ENCODE measurements at places on chromosomes 2 and 18.

- DNase-seq: no peak
These were observed 6.1 kb upstream of the NR4A2 start for GRCh38 chr2:156338578-156338977.

- no peak for DNase-seq
These were observed 292.6 kb downstream of the PRKCE start for GRCh38 chr2:45944074-45944473.

GRCh38 chr2:219567791-219568361 is 3.5 kb downstream of the OBSL1 start:
- no peak for DNase-seq

DNA sequence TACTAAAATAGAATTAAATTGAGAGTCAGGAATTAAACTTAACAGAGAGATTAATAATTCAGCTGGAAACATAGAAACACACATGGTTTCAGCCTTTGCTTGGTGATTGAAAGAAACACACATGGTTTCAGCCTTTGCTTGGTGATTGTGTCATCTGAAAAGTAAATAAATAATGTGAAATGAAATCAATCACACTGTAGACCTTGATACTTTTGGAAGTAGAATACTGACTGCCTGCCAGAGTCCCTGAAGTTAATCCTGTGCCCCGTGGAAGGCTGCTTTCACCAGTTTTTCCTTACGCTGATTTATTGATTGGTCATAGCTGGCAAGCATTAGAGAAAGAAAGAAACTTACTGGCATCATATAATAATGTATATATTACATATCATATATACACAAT is 1252.7 kb upstream of the FAM98A start:
- DNase-seq: no peak

DNA sequence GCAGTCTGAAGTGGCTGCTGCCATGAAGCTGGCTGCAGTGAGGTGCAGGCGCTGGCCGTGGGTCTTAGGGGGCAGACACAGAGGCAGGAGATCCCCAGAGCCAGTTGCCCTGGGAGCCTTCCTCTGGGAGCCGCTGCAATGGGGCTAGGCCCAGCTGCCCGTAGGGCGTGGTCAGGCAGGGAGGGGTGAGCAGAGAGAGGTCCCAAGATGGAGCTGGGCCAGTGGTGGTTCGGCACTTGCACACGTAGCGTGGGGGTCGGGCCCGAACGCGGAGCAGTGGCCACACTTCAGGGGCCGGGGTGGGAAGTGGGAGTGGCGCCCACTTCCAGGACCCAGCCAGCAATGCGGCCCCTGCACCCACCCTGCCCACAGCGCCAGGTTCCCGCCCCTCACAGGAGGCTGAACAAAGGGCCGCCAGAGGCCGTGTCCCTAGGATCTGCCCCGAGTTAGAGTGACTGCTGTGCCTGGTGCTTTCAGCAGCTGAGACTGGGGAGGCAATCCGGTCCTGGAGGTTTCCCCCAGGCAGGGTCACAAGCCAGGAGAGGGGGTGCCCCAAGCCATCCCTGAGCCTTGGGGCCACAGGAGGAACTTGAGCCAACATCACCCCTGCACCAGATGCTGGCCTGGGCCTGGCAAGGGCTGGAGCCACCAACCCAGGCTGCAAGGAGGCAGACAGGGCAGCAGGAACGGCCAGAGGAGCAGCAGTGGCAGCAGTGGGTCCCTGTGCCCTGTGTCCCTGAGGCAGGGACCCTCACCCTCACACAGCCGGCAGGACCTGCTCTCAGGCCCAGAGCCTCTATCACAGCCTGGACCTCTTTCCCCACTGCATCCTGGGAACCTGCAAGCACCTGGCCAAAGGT is 21.3 kb upstream of the SP140L start:
- DNase-seq: no peak

- DNase-seq: no peak
These were observed 22.7 kb upstream of the ACTG2 start for GRCh38 chr2:73870084-73870483.

DNA sequence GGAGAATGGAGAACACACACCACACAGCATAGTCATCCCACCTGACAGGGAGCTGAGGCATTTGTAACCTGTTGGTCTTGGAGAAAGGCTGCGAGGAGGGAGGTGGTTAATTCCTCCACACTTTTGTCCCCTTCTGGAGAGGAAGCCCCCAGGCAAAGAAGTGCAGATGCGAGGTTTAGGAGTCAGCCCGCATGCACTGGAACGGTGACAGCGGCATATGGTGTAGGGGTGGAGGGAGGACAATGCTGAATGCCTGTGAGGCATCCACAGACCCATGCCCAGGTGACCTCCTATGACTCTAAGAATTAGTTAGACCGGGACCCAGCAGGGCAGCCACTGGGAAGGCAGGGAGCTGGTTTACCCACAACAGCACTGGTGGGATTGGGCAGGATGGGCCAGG is 12.2 kb downstream of the SPATA3 start:
- no peak for DNase-seq

DNA sequence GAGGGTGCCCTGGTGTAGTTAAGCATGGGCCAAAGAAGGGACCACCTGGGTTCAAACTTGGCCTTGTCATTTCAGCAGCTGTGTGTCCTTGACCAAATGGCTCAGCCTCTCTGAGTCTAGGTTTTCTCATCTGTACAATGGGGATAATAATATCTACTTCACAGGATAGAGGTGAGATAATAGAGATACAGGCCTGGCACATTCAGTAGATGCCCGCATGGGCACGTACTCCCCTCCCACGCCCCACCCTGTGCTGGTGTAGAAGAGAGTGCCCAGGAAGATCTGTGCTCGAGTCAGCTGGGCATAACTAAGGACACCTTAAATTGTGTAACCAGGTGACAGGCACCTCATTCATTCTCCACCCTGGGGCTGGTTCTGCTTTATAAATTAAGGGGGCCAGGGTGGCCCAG is 8.4 kb upstream of the TMEM185B start:
- no peak for DNase-seq

GRCh38 chr2:100339823-100340222 is 17.5 kb upstream of the LONRF2 start:
- DNase-seq: no peak

DNA sequence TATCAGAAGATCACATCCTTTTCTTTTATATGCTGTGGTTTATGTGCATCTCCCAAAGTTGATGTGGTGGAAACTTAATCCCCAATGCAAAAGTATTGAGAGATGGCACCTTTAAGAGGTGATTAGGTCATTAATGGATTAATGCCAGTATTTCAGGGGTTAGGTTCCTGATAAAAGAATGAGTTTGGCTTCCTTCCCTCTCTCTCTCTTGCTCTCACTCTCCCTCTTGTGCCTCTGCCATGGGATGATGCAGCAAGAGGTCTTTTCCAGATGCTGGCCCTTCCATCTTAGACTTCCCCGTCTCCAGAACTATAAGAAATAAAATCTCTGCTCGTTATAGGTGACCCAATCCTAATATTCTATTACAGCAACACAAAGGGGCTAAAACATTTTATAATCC is 85.0 kb downstream of the TTC27 start:
- no peak for DNase-seq

- no peak for DNase-seq
These were observed 11.4 kb upstream of the TRAPPC8 start for GRCh38 chr18:31954349-31954748.

GRCh38 chr2:240304746-240305161 is 130.7 kb upstream of the GPC1 start:
- DNase-seq: no peak

GRCh38 chr2:54673501-54673998 is 49.9 kb upstream of the EML6 start:
- DNase-seq: peak; percentile 75

DNA sequence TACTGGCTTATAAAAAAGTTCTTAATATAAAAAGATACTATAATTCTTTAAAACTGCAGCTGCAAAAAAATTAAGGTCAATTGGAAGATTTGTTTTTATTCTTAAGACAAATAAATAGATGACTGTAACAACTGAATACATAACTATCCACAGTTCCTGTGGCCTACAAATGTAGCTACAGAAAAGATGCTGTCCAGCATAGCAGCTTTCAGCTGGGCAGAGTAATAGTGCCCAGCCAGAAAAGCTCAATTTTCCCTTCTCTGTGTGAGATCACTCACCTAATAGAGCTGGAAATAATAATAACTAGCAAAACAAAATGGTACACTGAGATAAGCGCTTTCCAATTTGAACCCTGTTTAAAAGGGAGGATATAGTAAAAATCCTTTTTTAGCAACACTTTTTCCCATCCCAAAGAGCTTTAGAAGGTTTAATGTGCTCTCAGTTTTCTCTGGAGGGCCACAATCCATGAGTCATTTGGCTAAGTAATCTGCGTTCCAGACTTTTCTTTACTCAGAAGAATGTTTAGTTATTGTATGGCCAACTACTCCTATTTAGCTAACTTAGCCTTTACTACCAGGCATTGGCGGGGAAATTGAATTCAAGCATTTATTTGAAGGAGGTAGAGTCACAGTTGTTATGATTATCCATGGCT is 158.1 kb upstream of the SLC39A10 start:
- no peak for DNase-seq

- no peak for DNase-seq
These were observed 106.1 kb downstream of the SMIM21 start for GRCh38 chr18:75321431-75321830.

DNA sequence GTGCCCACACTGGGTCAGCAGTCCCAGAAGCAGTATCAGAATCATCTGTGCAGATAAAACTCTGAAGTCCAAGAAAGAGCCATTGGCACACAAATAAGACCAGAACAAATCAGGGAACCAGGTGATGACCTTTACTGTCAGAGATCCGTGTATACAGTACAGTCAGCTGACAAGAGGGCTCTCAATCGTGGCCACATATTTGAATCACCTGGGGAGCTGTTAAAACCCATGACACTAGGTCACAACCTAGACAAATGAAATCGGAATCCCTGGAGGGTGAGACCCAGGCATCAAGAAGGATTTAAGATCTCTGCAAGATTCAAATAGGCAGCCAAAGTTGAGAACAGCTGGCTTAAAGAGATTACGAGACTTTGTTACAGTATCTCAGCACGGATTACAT is 807.1 kb downstream of the RNF144A start:
- no peak for DNase-seq

DNA sequence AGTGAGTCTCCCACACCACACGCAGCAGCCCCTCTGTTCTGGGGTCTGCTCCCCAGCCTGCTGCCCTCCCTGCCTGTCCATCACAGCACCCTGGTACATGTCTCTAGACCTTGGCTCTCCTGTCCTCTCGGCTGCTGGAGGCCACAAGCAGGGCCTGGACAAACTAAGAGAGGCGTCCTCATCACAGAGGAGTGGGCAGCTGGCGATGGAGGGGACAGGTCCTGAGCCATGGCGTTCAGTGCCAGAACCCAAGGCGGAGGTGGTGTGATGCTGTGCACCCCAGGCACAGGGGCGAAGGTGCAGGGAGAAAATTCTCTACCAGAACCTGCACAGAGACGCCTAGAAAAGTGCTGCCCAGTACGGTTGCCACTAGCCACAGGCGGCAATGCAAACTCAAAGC is 47.4 kb downstream of the BIN1 start:
- DNase-seq: no peak

DNA sequence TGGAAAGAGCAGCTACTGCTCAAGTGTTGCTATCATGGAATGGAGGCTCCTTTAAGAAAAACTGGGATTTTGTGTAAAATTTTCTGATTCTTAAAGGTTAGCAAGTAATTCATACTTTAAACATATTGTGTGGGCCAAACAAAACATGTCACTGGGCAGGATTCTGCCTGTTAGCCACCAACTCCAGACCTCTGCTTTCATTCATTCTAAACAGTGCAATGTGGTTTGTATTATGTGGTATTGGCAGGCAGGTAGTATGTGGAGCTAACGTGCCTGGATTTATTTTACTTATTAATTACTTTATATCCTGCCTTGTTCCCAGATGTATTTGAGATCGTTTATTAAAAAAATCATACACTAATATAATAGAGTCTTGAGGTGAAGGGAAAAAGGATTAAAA is 1521.3 kb upstream of the ACVR2A start:
- DNase-seq: no peak

DNA sequence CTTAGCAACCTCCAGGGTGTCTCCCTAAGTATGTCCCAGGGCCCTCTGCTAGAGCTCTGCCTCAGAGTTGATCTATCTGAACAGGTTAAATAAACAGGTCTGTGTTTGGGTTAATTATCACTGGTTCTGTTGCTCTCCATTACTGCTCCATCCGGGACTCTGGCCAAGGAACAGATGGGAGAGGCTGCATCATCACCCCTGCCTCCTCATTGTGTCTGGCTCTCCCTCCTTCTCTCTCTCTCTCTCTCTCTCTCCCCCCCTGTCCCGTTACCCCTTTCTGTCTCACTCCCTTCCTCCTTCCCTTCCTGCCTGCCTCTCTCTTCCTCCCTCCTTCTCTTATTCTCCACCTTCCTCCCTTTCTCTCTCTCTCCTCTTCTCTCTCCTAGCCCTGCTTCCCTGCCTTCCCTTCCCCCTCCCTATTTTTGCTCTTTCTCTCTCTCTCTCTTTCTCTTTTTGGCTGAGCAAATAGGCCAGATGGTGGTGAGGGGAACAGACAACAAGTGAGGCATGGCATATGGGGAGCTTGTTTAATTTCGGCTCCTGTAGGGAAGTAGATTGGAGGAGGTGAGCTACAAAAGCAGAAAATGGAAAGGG is 62.1 kb downstream of the SETBP1 start:
- DNase-seq: peak; percentile 45

DNA sequence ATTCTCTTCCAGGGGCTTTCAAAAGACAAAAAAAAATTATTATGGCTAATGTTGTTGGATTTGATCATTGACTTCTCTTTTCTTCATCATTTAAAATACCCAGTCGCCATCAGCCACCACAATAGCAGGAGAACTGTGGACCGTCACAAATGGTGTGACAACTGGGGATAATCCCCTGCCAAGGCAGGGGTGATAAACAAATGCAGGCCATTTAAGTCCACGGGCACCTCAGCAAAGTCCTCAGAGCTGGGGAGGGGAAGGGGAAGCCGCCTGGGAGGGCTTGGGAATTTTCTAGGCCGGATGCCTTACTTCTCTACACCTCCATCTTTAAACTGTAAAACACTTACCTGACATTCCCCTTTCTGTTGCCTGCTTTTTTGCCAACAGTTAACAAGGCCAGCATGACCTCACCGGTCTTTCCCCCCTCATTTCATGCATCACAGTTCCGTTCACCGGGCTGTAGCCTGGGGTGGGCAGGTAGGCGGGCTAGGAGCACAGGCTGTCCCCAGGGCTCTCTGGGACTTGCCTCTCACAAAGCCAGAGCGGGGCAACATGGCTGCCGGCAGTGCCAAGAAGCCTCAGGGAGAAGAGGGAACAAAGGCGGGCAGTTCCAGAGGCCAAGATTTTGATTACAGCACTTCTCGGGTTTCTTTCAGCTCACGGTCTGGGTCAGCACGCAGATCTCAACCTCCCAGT is 820.4 kb downstream of the BCL11A start:
- DNase-seq: no peak

- no peak for DNase-seq
These were observed 1887.8 kb upstream of the CELF4 start for GRCh38 chr18:39453356-39453755.

DNA sequence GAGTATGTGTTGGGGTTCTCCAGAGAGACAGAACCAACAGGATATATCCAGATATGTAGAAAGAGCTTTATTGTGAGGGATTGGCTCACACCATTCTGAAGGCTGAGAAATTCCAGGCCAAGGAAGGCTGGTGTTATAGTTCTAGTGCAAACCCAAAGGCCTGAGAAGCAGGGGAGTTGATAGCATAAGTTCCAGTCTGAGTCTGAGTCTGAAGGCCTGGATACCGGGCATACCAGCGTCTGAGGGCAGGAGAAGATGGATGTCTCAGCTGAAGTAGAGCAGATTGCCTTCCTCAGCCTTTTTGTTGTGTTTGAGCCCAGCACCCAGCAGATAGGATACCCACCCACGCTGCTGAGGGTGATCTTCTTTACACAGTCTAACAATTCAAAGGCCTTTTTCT is 211.7 kb upstream of the RASGRP3 start:
- DNase-seq: no peak
